ENCODE measurements at places on chromosomes 2 and 18.

- DNase-seq, result no peak
Observed at GRCh38 chr2:163779970-163780597, 44.3 kb upstream of the FIGN start.

GRCh38 chr18:5601188-5601624 lies 57.4 kb upstream of the EPB41L3 start:
- no peak for DNase-seq

DNA sequence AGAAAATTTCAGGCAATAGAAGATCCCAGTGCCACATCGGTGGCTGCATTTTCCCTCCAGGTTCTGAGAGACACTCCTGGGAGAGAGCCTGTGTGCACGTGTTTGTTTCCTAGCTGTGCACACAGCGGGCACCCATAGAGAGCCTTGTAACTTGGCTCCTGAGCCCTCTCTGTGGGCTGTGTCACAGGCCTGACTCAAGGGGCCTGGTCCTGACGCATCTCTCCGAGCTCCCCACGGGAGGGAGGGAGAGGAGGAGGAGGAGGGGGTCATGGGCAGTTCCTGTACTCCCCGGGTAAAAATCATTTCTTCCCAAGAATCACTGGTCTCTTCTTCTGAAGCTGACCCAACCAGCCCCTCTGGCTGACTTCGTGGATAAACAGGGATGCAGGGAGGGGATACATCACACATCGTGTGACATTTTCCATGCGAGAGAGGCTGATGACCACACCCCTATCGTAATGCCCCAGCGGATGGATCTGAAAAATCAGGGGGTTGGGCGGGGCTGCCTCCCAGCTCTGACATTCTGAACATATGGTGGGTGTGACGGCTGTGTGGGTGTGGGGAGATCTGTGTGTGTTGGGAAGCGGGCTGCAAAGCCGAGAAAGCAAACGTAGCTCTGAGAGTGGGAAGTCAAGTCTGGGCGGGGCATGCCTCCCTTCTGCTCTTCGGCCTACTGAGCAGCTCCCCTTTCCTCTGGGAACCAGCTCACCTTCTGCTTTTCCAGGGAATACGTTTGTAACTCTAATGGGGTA lies 308.3 kb upstream of the HS6ST1 start:
- DNase-seq, result no peak

- no peak for DNase-seq
Observed at GRCh38 chr2:240603081-240603835, 16.7 kb downstream of the CAPN10 start.

GRCh38 chr2:125280265-125280664 lies 1255.2 kb downstream of the CNTNAP5 start:
- DNase-seq, result no peak

DNA sequence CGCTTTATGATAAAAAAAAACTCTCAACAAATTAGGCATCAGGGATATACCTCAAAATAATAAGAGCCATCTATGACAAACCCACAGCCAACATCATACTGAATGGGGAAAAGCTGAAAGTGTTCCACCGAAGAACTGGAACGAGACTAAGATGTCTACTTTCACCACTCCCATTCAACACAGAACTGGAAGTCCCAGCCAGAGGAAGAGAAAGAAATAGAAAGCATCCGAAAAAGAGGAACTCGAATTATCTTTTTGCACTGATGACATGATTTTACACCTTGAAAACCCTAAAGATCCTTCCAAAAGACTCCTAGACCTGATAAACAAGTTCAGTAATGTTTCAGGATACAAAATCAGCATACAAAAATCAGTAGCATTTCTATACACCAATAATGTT lies 121.6 kb downstream of the ZRANB3 start:
- no peak for DNase-seq

- no peak for DNase-seq
Observed at GRCh38 chr2:169046440-169047151, 15.5 kb upstream of the ABCB11 start.

GRCh38 chr2:176521878-176522670 lies 252.8 kb downstream of the MTX2 start:
- no peak for DNase-seq

GRCh38 chr18:77067291-77068061 lies 65.1 kb downstream of the MBP start:
- DNase-seq, result peak; percentile 35

GRCh38 chr2:53708988-53709387 lies 58.6 kb upstream of the CHAC2 start:
- no peak for DNase-seq

- DNase-seq, result peak; percentile 89
Observed at GRCh38 chr2:45237850-45238542, 228.7 kb upstream of the SIX2 start.

DNA sequence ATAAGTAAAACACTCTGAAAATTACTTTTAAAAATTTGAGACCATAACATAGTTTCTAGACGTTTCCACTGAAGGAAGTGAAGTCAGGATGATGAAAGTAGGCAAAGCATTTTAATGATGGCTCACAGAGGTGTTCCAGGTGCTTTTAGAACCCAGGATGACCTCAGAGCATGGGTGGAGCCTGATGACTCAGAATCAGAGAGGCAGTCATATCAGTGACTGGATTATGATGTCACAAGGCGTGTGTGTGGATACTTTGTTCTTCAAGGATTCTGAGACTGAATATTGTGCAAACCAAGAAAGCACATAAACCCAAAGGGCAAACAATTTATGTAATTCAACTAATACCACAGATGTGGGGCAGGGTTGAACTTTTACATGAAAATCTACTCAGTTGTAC lies 208.0 kb upstream of the FBXO11 start:
- no peak for DNase-seq

- no peak for DNase-seq
Observed at GRCh38 chr2:217789736-217790181, 213.0 kb downstream of the TNS1 start.

GRCh38 chr18:58069721-58070292 lies 25.8 kb downstream of the NEDD4L start:
- DNase-seq, result no peak

DNA sequence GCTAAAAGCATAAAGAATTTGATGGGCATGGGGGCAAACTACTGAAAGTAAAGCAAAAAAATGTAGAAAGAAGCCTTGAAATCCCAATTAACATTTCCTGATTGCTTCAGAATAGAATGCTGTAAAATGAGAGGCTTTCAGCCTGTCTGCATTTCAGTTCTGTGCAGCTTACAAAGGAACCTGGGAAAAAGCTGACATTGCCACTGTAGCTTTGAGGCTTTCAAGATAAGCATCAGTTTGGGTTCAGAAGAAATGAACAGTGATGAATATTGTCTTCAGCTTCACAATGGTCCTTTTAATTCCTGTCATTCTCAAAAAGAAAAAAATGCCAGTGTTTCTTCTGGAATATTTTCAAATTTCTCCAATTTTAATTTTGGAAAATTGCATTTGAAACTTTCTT lies 242.7 kb downstream of the LRRTM1 start:
- no peak for DNase-seq

- no peak for DNase-seq
Observed at GRCh38 chr2:150586858-150587257, 99.4 kb upstream of the RND3 start.

GRCh38 chr18:354003-354402 lies 86.2 kb upstream of the THOC1 start:
- DNase-seq, result no peak

GRCh38 chr18:35180455-35180854 lies 60.4 kb upstream of the ZNF397 start:
- no peak for DNase-seq

DNA sequence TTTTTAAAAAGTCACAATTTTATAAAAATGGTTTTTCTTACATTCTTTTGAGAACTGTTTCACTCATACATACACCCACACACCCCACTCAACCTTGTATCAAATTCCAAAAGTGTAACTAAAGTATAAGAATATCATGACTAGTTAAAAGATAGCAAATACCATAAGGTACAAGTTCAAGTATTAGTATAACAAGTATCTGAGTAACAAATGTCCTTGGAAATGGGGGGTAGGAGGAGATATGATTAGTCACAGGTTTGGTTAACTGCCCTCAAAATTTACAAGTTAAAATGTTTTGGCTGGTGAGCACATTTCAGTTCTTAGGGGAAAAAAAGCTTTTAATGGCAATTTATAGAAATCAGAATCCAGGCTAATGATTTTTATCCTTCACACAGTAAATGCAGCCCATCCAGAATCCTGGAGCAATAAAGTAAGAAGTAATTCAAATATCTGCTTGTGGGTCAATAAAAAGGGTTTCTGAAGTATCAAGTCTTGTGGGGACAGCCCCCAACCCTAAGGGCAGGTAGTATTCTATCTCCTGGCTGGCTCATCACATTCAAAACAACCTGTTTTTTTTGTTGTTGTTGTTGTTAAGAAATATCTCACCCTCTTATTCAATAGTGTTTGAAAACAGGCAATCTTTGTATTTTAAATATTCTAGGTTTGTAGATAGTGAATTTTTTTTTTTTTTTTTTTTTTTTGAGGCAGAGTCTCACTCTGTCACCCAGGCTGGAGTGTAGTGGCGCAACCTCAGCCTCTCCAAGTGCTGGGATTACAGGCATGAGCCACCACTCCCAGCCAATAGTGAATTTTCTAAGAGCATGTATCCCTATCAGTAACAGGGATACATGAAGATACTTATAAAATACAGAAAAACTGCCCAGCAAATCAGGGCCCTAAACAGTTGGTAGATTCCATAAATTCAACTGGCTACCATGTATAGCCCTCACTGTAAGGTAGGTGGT lies 14.5 kb downstream of the IAH1 start:
- DNase-seq, result no peak

DNA sequence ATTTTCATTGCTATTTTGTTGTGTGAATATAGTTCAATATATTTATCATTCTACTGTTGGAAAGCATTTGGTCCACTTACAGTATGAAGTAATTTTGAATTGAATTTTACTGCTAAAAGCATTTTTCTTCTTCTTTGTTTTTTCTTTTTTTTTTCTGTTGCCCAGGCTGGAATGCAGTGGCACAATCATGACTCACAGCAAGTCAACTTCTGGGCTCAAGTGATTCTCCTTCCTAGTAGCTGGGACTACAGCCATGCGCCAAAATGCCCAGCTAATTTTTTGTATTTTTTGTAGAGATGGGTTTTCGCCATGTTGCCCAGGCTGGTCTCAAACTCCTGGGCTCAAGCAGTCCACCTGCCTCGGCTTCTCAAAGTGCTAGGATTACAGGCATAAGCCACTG lies 2.4 kb upstream of the ETAA1 start:
- no peak for DNase-seq

GRCh38 chr2:68196120-68196716 lies 38.5 kb downstream of the PNO1 start:
- DNase-seq, result no peak

GRCh38 chr2:26608557-26608956 lies 32.6 kb downstream of the CIB4 start:
- no peak for DNase-seq

DNA sequence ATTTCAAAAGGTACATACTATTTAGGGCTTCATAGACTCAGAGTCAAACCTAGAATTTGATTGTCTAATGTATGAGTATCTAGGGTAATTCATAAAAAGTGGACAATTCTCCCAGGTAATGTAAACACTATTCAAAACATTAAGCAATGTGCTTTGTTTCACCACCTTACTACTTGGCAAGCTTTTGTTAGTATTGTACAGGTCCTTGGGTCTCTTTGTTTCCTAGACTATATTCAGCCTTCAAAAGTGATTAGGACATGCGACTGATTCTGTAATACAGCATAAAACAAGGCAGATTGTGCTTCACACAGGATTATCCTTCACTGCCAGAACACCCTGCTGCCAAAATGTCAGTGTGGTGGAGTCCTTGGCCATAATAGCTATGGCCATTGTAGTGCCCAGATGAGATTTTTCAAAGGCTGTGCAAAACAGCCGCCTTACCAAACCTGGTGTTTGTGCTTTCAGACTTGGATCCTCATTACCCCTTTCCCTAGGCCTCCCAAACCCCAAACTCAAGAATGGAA lies 90.1 kb upstream of the CAVIN2 start:
- no peak for DNase-seq

- no peak for DNase-seq
Observed at GRCh38 chr2:19632403-19632991, 269.3 kb downstream of the TTC32 start.

DNA sequence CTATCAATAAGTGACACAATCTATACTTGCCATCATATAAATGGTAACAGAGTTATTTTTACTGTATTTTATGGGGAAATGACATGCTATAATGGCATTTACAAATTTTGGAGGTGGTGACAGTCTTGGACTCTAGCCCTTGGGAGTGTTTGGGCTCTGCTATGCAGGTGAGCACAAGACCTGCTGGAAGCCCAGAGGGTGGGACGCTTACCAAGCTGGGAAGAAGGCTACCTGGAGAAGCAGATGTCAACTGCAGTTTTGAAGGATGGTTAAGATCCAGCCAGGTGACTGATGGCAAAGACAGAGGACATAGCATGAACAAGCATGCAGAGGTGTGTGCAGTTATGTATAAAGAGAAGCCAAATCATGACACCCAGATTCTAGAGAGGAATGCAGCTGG lies 346.9 kb downstream of the MYCN start:
- no peak for DNase-seq

DNA sequence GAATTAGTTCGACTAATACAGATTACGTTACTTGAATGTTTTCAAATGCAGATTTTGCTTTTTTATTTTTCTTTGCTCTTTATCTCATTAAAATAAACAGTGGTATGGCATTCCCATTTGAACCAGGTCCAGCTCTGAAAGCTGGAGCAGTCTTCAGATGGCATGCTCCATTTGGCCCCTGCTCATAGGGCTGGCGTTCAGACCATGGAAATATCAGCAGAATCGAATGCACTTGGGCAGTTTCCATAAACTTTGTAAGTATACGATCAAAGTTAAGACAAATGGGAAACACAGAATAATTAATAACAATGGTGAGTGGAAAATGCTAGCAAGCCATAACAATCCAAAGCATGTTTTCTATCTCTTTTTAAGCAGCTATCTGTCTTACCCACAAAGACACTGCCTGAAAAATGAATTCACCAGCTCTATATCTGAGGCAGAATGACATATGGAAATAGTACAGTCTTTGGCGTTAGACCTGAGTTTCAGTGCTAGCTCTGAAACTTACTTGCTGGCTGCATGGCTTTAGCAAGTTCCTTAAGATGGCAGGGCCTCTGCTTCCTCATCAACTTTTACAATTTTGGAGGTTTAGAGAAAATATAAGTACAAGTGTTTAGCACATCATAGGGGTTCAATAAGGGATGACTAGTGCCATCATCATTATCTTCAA lies 131.6 kb downstream of the BCL2 start:
- no peak for DNase-seq

Measured in HTR-8/SVneo (cell line).